ENCODE measurements at places on chromosomes 16 and 17.

GRCh38 chr17:7128160-7128559, 13.5 kb upstream of the ASGR2 start:
- no peak for DNase-seq

- no peak for DNase-seq
Measured at GRCh38 chr17:10337976-10338375, 34.8 kb downstream of the MYH13 start.

DNA sequence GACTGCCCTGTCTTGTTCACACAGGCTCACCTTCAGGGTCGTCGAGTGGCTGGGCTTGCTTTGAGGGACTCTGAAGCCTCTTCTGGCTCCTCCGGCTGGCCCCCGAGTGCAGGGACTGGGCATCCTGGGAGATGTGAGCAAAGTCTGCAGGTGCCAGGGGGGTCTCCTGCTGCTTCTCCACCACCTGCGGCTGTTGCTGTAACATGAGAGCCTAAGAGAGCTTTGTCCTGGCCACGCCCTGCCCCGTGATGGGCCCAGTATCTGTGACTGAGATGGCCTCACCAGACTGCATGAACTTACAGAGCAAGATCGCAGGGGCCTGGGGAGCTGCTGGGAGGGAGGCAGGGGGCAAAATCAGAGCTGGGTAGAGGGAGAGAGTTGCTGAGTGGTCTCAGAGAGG, 12.5 kb downstream of the ERN2 start:
- peak; percentile 53 for DNase-seq

- DNase-seq, result no peak
Measured at GRCh38 chr16:54431041-54431996, 144.7 kb upstream of the IRX3 start.

GRCh38 chr17:9987779-9988585, 82.9 kb upstream of the RCVRN start:
- no peak for DNase-seq

GRCh38 chr17:59356543-59357218, 25.2 kb downstream of the YPEL2 start:
- DNase-seq, result no peak

GRCh38 chr17:81404558-81405165, 9.4 kb downstream of the BAHCC1 start:
- peak; percentile 54 for DNase-seq

DNA sequence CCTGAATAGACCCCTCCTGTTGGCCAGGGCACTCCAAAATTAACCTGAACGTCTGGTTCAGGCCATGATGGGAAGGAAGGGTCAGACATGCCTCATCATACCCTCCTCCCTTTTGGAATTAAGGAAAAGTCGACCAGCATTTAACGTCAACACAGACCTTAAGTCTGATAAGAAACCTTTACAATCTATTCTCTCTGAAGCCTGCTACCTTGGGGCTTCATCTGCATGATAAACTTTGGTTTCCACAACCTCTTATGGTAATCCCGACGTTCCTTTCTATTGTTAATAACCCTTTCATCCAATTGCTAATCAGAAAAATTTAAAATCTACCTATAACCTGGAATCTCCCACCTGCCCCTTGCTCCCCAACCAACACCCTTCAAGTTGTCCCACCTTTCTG, 358.5 kb downstream of the CDH8 start:
- DNase-seq, result no peak

All from NCI-H1417 (cell line).